ENCODE measurements at places on chromosomes 1 and 21.

GRCh38 chr21:19987671-19988070 is 1010.5 kb upstream of the NCAM2 start:
- DNase-seq: no peak

GRCh38 chr1:48792961-48793360 is 16.3 kb upstream of the BEND5 start:
- DNase-seq: no peak

DNA sequence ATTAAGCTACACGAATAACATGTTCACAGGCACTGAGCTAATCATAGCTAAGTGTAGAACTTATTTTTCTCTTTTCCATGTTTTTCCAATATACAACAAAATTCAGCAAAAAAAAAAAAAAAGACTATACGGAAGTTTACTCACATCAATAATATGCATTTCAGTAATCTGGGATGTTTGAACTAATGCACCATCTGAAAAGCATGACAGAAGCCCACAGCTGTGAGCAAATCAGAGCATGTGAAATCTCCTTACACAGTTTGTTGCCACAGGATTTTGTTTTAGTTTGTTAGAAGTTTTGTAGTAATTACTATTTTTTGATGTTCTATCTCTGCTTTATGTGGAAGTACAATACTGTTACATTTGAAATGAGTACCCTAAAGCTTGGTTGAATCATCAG is 1051.7 kb downstream of the TTLL7 start:
- no peak for DNase-seq

- no peak for DNase-seq
These were observed 324.1 kb downstream of the BARHL2 start for GRCh38 chr1:90393025-90393424.

- no peak for DNase-seq
These were observed 109.1 kb upstream of the OLIG2 start for GRCh38 chr21:32916522-32917099.

- no peak for DNase-seq
These were observed 50.8 kb downstream of the CNIH3 start for GRCh38 chr1:224666913-224667312.

GRCh38 chr1:17903386-17903785 is 148.3 kb downstream of the ACTL8 start:
- DNase-seq: no peak

- DNase-seq: no peak
These were observed 38.5 kb downstream of the AGPAT3 start for GRCh38 chr21:43903451-43904091.

DNA sequence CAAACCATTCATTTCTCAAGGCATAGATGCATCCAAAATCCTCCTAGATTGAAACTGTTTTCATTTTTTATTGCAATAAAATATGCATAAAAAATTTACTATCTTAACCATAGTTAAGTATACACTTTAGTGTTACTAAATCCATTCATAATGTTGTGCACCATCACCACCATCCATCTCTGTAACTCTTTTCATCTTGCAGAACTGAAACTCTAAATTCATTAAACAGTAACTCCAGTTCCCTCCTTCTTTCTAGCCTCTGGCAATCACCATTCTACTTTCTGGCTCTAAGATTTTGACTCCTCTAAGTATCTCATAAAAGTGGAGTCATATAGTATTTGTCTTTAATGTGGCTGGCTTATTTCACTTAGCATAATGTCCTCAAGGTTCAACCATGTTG is 236.8 kb downstream of the SMYD3 start:
- DNase-seq: no peak

- no peak for DNase-seq
These were observed 66.0 kb downstream of the PLEKHA6 start for GRCh38 chr1:204293605-204294337.

DNA sequence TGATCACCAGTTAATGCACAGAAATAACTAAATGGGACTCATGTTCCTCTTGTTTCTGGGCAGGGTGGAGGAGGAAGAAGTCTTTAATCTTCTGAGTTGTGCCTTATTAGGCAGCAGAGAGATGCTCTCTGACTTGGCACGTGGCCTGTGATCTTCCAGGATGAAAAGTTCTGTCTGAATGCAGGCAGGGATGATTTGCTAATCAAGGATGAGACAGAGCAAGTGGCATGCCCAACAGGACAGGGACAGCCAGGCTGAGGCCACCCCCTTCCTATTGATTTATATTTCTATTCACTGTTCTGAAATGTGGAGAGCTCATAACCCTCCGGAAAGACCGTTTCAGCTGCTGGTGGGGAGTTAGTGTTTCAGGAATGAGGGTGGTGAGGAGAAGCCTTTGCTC is 477.8 kb upstream of the CAMK1G start:
- no peak for DNase-seq

GRCh38 chr1:188154761-188155160 is 1326.0 kb downstream of the PLA2G4A start:
- DNase-seq: no peak

- no peak for DNase-seq
These were observed 456.2 kb downstream of the KCNT2 start for GRCh38 chr1:196152086-196152485.

- no peak for DNase-seq
These were observed 2.6 kb downstream of the NCMAP start for GRCh38 chr1:24558455-24558854.

DNA sequence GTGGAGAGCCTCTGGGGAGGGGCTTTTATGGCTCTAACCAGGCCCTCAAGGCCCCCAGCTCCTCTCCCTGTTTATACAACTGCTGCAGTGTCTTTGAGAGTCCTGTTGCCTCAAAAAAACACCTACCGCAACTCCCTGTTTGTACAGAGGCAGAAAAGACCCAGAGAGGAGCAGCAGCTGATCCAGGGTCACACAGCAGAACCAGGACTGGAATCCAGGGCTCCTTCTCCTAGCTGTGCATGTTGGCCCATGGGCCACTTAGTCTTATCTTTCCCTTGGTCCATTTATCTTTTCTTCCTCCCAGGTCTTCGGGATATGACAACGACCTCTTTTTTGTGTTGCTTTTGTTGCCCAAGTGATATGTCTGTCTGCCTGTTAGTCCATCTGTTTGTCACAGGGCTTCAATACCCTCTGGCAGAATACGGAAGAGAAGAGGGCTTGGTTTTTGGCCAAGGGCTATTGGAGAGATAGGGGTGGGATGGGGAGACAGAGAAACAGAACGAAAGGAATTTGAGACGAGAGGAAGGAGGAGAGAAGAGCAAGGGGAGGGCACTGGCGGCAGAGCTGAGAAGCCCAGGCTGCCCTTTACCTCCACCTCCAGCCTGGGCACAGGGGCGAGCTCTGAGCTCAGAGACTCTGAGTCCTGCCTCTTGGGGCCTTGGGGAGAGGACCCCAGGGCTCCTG is 33.5 kb upstream of the WASF2 start:
- DNase-seq: no peak

- DNase-seq: peak; percentile 87
These were observed 74.1 kb downstream of the CD46 start for GRCh38 chr1:207825719-207826556.

GRCh38 chr1:229253151-229253974 is 17.5 kb upstream of the RAB4A start:
- DNase-seq: peak; percentile 64

DNA sequence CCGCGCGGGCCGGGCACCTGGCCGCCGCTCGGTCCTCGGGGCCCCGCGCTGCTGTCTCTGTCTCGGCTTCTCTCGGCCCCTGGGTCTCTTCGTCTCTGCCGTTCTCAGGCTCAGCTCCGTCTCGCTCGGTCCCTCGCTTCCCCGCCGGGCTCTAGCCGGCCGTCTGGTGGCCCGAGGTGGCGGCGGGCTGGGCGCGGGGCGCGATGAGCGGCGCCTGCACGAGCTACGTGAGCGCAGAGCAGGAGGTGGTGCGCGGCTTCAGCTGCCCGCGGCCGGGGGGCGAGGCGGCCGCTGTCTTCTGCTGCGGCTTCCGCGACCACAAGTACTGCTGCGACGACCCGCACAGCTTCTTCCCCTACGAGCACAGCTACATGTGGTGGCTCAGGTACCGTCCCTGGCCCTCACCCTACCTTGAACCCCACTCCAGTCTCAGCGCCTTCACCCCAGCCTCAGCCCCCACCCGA is 355 bp downstream of the SHISAL2A start:
- DNase-seq: peak; percentile 16

DNA sequence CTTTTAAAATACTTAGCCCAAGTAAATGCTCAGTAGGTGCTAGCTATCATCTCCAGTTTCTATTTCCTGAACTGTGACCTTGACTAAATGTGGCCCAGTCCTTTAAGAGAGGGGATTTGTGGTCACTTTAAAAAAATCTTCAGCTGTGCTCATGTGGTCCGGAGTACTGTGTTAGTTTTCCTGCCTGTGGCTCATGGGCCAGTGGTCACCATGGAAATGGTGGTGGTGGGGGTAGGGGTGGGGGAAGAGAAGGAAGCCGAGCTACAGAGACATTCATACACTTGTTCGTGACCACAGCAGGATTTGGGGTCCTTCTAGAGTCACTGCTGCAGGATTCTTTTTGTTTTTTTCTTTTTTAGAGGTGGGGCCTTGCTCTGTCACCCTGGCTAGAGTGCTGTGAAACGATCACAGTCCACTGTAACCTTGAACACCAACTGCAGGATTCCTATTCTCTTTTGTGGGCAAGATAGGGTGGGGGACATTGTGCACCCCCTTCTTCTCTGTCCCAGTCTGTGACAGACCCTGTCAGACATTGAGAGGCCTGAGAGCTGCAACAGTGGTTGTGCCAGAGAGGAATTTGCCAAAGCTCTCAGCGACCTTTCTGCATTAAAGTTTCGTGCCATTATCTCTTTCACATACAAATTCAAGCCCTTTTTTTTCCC is 25.8 kb downstream of the KIF26B start:
- DNase-seq: no peak

GRCh38 chr1:6545276-6546112 is 8.8 kb downstream of the NOL9 start:
- DNase-seq: no peak

- no peak for DNase-seq
These were observed 23.3 kb upstream of the PCP4 start for GRCh38 chr21:39843916-39844315.

DNA sequence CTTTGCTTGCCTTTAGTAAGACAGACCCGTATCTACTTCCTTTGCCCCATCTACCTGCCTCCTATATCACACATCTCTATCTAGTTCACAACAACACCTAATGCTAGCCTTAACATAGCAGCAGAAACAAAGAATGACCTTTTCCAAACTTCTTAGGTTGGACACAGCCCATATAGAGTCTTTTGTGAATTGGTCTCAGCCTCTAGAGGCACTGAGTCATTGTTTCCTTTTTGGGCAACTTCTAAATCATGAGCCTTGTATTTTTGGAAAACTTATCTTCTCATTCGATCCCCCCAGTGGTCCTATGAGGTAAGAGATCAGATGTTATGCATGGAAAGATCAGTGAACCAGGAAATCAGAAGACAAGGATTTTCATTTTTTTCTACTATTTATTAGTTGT is 679.4 kb upstream of the USP24 start:
- no peak for DNase-seq

- DNase-seq: peak; percentile 89
These were observed 30.8 kb upstream of the ABCG1 start for GRCh38 chr21:42187976-42188653.

DNA sequence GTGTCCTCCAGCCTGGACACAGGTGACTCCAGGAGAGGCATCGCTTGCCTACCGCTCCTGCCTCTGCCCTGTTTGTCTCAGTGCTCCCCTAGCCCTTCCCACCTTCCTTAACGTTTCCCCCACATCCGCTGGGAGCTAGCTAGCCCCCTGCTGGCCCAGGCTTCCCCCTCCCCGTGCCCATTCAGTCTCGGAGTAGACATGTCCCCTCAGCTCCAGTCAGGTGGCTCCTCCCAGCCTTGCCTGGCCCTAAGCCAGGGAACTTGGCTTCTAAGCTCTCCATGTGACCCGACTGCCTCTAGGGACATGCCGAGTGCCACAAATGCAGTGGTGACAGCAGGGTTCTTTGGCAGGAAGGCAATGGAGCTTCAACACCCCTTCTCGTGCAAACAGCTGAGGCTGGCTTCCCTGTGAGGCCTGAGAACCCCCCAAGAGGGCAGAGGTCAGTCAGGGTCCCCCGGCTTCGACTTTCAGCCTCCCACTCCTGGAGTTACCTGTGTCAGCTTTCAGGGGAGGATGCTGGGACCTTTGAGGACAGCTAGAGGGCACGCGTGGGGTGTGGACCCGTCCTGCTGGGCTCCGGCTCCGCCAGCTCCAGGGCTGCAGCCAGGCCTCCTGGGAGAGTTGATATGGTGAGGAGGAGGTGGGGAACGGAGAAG is 16.2 kb downstream of the DRAXIN start:
- DNase-seq: no peak

- DNase-seq: no peak
These were observed 220.4 kb downstream of the TPR start for GRCh38 chr1:186154651-186155050.

GRCh38 chr1:119266386-119266785 is 102.2 kb upstream of the HAO2 start:
- no peak for DNase-seq

GRCh38 chr21:17512253-17513213 is at the start of gene CXADR:
Gene CXADR (plus strand): TSS chr21:17513043. CDS start chr21:17513130, 87 bp downstream.
- peak; percentile 79 for DNase-seq

DNA sequence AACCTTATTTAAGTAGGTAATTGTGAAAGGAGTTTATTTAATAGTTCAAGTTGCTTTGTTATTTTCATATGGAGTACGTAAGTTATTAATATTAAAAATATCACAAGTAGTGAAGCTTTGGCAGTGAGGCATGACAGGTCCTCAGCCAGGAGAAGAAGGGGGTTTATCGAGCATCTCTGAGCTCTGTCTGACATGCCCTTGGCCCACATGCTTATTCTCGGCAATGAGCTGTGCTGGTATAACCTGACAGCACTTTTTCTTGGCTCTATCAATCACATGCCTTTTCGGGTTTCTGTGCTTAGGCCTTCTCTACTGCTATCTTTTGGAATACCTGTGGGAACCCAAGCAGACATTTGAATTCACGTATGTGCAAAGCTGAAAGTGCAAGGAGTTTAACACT is 84.8 kb downstream of the OLFM3 start:
- no peak for DNase-seq

DNA sequence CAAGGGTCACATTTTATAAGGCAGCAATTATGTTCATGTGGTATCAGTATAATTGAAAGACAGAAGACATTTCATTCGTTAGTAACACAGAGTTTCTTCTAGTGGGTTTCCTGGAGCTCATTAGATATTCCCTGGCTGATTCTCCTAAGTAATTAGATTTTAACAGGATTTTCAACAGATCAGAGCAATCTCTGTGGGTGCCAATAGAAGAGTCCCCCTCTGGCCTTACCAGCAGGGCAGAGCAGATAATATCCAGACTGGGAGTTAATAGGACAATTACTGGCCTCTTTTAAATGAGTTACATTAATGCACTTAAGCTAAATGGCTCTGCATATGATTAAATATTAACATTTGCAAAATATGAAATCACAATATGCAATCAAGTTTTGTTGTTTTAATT is 74.2 kb upstream of the FOXD3 start:
- DNase-seq: no peak

- DNase-seq: no peak
These were observed 113.9 kb upstream of the COL6A1 start for GRCh38 chr21:45867671-45868081.

- no peak for DNase-seq
These were observed 20.6 kb upstream of the NPL start for GRCh38 chr1:182768963-182769362.

GRCh38 chr1:202628646-202629215 is 81.5 kb downstream of the SYT2 start:
- no peak for DNase-seq

GRCh38 chr1:34750610-34751009 is 4.2 kb upstream of the GJB5 start:
- DNase-seq: no peak

Measured in CD4-positive, alpha-beta T cell treated with Interleukin-15 for 4 hours (primary cell).